ENCODE measurements at places on chromosomes 7 and 10. TPM values are rescaled to one million over a fixed set of nuclear protein-coding genes. Genes with fewer than 3 reads are reported as not detected.

Gene ITGB8
- polyA plus RNA-seq = not detected

Gene CUBN
- polyA plus RNA-seq = 0.46 TPM

Gene PILRA
- 1.1 TPM for polyA plus RNA-seq

Gene ACSL5
- polyA plus RNA-seq = 35.4 TPM

Gene CLRN3
- not detected for polyA plus RNA-seq

Gene MNX1
- not detected for polyA plus RNA-seq

Gene ZNF488
- polyA plus RNA-seq = 0.12 TPM

Gene NME8
- polyA plus RNA-seq = not detected

Gene CYP2C8
- not detected for polyA plus RNA-seq

DNA sequence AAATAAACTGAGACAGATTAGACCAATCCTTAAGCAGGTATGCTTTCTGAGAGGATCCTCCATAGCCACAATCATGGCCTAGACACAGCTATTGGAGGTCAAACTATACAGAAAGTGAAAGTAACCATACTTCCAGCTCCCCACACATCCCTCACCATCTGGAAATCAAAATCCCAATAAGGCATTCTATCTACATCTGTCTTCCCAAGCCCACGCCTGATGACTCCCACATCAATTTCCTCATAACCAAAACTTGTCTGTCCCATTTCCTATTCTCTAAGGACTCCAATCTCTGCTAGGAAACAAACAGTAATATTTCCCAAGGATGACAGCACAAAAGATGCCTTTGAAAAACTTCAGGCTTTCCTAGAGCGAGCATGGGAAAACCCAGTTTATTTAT, 247.3 kb upstream of the HPS1 start:
- DNase-seq = no peak

DNA sequence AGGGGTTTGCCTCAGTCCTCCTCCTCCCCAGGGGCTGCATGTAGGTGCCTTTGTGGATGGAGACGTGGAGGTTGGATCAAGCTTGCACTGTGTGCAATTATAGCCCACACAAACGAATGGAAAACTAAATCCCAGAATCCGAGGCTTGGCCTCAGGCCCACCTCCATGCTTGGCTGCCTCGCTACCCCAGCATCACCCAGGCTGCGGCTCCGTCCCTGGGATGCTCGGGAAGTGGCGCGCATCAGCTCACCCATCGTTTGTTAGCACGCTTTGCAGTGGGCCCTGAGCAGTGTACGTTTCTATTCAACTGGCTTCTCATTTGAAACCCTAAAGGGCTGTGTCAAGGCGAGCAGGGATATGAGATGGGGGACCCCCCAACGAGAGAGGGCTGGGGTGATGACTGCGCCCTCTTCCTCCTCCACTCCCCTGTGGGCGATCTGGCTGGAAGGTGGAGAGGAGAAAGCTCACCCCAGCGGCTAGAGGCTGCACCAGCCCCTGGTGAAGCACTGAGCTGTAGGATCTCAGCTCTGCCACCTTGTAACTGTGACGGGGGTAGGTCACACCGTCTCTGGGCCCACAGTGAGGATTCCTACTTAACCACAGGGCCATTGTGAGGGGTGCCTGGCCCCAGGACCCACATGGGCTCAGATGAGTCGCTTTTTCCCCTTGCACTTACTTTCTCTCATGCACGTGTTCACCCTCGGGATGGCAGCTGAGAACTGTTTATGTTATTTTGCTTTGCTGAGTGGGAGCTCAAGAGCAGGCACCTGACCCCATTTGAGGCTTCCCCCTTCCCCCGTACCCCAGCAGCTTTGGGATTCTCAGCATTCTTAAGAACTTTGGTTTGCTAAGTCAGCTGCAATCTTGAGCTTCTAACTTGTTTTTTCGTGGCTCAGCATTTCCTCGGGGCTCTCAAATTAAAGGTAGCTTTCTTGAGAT, 12.7 kb upstream of the BTBD16 start:
- no peak for DNase-seq

DNA sequence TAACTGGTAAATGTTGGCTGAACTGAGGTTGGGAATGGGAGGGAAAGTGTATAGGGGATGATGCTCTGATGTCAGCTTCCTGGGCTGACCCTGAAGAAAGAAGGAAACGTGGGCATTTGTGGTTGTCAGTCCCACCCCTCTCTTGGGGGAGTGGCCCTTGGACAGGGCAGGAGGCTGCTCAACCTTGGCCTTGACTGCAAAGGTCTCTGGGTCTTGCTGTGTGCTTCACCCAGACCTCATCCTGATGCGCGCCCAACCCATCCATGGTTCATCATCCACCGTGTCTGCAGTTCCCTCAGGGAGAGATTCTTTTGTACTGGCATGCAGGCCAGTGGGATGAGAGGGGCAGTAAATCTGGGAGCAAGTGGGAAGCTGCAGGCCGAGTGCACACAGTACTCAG, 4.7 kb upstream of the ZYX start:
- no peak for DNase-seq

DNA sequence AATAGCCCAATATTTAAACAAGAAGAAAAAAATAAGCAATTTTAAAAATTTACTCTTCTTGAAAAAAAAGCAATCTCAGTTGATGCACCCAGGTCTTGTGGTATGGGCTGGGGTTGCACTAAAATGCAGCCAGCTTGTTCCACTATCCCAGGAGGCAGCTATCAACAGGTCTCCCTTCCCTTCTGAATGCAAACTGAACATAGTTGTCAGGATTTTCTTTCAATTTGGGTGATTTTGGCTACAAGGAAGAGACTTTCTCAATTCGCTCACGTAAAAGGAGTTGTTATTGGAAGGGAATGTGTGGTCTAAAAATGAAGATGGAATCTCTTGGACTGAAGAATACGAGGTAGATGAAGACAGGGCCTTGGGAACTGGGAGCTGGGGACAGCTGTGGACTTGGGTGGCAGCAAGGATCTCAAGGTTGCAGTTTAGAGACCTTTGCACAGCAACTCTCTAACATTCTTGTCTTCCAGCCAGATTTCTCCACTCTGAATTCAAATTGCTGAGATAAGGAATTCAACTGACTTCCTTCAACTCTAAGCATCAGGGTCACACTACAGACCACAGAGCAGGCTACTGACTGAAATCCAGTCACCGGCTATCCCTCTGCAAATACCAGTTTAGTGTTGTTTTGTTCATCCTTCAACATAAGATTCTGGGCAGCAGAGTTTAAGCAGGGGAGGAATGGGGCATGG, 3.1 kb upstream of the TMEM26 start:
- DNase-seq = no peak

- peak; percentile 9 for DNase-seq
Observed at GRCh38 chr10:62268027-62268398, 631 bp downstream of the RTKN2 start.

DNA sequence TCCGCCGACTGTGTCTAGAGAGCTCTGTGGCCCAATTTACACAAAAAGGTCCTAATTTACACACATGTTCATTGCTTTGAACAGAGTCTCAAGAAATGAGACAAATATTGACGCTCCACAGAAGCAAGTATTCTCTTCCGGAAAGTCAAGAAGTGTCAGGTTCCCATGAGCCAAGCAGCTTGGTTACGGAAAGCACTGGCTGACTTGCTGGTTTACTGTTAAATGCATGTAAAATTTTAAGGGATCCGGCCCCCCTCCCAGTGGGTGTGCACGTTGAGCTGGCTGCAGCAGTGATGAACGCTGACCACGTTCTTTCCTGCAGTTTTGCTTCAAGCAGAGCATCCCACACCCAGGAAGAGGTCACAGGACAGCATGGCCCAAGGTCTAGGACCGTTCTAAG, 76.8 kb downstream of the DIP2C start:
- DNase-seq = no peak

DNA sequence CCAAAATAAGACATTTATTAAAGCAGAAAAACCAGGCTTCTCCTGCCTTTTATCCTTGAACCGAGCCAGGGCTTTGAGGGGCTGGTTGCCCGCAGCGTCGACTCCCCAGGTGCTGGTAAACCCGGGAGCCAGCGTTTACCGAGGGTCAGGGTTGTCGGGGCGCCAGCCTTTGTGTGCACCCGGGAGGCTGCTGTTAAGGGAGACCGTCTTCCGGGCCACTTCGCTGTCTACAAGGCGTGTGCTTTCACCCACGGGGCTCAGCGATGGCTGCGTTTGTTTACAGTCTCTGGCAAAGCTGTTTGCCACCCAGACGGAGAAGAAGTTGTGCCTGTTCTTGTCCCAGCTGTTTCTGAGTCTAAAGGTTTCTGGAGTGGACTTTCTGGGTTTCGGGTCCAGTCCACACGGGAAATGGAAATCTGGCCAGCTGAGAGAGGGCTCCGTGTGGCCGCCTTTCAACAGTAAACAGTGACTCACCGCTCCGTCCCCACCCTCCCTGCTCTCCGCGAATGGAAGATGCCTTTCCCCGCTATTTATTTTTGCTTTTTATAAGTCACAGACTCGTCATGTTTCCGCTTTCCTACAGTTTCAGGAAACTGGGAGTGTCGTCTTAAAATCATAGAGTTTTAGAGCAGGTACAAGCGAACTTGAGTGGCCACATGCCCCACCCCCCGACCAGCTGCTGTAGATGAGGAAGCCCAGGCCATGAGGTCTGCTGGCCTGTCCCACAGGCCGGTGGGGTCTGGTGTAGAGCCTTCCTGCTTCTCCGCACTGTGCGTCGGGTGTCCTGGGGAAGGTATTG, 2.2 kb downstream of the MAFK start:
- peak; percentile 63 for DNase-seq

DNA sequence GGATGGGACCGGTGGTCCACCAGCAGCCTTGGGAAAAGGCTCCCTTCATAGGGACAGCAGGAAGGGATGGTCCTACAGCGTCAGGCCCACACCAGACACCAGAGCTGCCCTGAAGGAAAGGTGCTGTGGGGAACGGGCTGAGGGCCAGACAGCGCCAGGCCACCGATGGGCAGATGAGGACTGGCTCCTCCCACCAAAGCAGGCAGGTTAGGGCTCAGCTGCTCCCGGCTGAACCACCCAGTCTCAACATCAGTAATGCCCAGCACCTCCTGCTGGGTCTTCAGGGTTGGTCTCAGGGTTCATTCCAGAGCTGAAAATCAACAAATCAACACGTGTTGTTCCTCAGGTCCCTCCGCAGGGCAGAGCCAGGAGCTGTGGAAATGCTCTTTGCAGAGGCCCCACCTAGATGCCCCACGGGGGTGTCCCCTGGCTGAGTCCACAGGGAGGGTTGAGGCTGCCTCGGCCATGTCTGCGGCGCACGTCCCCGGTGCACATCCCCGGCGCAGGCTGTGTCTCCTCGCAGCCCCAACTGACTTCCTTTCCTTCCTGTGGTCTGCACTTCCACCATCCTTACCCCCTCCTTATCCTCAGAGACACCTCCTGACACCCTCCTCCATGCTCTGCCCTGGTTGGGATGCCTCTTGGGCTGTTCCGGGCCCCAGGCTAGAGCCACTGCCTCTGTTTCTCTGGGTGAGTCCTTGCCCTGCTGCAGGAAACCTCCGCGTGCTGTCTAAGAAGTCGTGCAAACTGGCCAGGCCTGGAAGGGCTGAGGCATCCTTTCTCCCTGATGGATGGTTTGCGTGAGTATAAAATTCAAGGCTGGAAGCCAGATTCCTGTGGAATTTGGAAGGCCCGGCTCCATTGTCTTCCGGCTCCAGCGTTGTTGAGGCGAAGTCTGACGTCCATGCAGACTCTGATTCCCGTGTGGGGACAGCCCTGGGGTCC, 32.8 kb upstream of the CFAP46 start:
- DNase-seq = no peak

DNA sequence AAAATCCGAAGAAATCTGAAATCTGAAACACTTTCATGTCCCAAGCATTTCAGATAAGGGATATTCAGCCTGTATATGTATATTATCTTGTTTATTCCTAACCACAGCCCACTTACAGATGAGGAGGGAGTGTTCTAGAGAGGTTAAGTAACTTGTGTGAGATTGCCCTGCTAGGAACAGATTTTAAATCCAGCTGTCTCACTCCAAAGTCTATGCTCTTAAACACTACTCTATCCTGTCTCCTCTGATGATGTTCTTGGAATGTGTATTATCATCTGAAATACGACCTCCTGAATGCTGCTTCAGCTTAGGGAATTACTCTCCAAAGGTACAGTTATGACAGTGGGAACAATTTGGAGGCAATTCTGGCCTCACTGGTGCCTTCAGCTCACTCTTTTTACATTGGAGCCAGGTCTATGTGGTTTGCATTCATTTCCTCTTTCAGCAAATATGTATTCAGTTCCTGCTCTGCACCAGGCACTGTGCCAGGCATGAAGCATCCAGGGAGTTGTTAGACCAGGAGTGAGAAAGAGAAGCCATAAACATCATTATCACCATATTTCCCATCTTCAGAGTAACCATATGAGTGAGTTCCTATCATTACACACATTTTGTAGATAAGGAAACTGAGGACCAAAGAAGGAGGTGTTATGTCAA, 70.2 kb downstream of the NOC3L start:
- no peak for DNase-seq

DNA sequence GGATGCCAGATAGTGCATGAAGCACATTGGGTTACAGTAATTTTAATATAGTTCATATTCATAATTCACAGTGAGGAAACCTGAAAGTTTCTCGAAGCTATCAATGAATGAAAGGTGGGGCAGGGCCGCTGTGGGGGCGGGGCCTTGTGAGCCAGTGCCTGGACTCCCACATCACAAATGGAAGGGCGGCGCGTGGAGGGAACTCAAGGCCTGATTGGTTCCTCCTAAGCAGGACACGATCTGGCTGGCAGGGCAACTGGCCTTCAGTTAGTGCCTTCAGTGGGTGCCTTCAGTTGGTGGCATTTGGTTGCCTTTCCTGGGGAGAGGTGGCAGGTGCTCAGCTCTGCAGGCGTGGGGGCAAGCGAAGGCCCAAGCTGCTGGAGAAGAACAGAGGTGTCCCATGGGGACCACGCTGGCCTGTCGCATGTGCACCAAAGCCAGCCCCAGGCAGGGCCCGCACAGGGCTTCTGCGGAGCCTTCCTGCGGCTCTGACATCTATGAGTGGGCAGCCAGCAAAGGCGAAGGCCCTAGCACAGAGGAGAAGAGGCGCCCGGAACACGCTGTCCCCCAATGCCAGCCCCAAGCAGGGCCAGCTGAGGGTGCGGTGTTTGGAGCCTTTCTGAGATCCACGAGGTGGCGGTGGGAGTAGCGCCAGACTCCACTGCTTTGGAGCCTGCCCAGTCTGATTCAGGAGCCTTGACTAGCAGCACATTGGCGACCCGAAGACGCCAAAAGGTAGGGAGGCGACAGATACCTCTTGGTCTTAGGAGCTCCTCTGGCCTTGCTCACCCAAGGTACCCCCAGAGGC, 118.0 kb upstream of the PDSS1 start:
- DNase-seq = no peak

GRCh38 chr7:134779741-134780065, 269 bp downstream of the CALD1 start:
- DNase-seq = no peak

DNA sequence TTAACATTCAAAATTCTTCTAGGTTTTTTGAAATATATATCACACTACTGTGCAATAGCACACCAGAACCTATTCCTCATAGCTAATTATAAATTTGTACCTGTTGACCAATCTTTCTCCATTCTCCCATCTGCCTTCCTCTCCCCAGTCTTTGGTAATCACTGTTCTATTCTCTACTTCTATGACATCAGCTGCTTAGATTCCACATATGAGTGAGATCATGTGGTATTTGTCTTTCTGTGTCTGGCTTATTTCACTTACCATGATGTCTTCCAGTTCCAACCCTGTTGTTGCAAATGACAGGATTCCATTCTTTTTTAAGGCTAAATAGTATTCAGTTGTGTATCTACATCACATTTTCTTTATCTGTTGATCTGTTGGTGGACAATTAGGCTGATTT, 54.4 kb upstream of the CCDC6 start:
- no peak for DNase-seq

All from naive thymus-derived CD4-positive, alpha-beta T cell (primary cell).